ENCODE measurements at places on chromosomes 2 and 18.

DNA sequence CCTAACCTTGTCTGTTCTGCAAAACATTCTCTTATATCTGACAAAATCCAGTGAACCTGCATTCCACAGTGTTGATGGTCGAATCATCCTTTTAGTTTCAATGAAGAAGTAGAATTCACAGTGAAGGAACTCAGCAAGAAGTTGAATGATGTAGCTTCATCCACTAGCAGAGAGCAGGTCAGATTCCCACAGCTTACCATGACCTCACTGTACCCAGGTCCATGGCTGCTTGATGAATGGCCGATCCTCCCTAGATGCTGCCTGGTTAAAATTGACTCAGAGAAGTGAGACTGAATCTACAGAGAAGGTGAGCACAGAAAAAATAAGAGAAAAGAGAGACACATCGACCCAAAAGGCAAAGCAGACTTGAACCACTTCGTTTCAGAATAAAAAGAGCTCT is 906.0 kb upstream of the CHAC2 start:
- no peak for DNase-seq

- DNase-seq = peak; percentile 42
Observed at GRCh38 chr2:7203056-7203467, 285.9 kb downstream of the RNF144A start.

- no peak for DNase-seq
Observed at GRCh38 chr2:28360718-28361293, 31.9 kb upstream of the FOSL2 start.

DNA sequence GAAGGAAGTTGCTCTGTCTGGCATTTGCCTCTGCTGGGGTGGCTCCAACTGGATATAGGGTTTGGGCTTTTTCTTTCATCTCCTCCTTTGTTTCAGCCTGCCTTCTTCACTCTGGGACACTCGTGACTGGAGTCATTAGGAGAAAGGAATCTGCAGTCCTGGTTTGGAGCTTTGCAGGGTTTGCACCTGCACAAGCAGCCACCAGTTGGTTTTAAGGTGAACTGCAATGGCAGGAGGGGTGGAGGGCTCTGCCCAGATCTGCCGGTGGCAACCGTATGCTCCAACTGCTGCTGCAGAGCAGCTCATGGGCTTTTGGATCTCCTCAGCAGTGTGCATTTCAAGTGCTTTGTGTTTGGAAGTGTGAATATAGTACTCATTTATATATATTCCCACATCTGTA is 131.3 kb upstream of the MGAT5 start:
- DNase-seq = no peak

- DNase-seq = no peak
Observed at GRCh38 chr2:108923736-108924579, 65.1 kb downstream of the EDAR start.

GRCh38 chr2:241248897-241249296 is 60.4 kb downstream of the ANO7 start:
- DNase-seq = no peak

GRCh38 chr18:28175150-28175929 is 1.6 kb downstream of the CDH2 start:
- peak; percentile 20 for DNase-seq

DNA sequence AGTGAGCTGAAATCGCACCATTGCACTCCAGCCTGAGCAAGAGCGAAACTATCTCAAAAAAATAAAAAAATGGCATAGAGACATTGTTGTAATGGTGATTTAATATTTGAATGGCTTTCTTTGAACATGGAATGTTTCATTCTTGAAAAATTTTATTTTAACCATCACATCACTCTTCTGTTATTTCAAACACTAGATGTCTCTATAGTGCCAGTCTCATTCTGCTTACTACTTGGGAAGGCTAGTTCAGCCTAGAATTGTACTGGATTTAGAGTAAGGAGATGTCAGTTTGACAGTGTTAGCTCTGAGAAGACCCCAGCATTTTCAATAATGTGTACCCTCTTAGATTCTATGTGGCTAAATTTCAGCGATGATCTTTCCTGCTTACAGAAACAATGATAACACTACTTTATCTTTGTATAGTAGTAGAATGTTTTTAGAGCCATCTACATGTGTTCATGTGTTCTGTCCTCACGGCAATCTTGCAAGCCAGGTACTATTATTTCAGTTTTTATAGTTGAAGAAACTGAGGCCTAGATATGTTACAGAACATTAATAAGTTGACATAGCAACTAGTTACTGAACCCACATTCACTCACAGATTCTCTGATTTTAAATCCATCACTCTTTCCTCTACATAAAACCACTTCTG is 142.9 kb upstream of the ZSWIM2 start:
- DNase-seq = no peak

DNA sequence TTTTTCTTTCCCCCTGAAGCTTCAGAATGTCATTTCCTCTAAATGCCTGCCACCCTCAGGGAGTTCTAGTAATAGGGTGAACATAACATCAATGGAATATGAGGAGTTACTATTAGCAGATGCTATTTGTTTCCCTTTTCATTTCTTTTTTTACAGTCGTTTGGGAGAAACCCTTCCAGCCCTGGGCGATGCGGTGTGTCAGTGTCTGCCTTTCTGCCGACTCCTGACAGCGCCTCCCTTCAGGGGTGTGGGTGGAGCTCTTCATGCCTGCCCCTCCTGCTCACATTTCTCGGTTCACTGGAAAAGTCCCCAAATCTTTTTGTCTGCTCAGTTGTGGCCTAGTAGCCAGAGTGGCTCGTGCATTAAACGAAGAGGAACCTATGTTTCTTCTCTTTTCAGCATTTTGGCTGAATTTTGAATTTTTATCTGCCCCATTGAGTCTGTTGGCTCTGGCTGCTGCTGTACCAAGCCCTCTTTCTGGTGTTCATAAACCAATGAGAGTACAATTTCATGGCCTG is 72.3 kb downstream of the FMNL2 start:
- DNase-seq = peak; percentile 68

- peak; percentile 21 for DNase-seq
Observed at GRCh38 chr2:9738535-9739496, 104.5 kb upstream of the TAF1B start.

DNA sequence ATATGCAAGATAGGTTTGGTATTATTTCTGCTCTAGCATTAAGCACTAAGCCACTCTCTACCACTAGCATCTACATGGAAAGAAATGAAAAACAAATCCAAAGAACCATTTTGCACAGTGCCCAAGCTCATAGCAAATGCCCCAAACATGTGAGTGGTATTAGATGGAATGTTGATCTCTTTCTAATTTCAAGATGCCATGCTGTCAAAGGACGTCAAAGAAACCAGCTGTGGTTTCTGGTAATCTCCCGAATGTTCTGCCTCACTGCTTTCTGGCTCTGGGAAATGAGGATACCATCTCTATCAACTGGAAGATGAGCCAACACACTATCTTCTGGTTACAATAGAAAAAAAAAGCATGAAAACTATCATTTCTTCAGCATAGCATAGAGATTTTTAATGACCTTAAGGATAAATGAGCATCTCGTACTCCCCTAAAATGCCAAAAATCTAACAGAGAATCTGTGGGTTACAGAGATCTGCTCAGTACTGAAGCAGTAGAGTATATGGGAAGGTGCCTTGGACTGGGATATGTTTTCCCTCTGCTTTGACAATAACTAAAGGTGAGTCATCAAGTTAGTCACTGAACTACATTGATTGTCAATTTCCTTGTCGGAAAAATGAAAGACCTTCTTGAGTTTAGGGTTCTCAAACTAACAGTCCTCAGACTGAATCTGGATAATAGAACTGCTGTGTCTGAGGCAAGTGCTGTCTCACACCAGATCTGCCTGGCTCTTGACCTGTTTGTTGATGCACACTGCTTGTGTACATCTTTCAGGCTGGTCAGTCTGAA is 244.8 kb upstream of the NCKAP5 start:
- DNase-seq = no peak

GRCh38 chr2:105431367-105432043 is 32.7 kb upstream of the FHL2 start:
- DNase-seq = no peak

DNA sequence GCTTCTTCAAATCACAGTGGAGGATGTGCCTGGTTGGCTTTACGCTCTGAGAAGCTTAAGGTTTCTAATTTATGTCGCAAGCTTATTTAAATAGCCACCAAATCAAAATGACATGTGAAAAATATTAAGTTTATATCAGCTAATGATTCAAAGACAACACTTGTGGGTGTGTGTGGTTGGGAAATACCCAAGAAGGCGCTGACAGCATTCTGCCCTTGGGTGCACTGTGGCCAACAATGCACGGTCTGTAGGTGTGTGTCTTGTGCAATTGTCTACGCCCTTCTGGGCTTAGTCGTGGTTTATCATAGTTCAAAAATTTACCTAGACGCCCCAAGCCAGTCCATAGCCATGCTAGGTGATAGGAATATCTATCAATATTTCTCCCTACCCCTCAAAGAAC is 60.9 kb downstream of the KCTD1 start:
- peak; percentile 65 for DNase-seq

GRCh38 chr2:197893403-197894177 is 89.2 kb downstream of the PLCL1 start:
- DNase-seq = no peak

GRCh38 chr2:160156665-160157064 is 43.4 kb downstream of the ITGB6 start:
- DNase-seq = no peak

DNA sequence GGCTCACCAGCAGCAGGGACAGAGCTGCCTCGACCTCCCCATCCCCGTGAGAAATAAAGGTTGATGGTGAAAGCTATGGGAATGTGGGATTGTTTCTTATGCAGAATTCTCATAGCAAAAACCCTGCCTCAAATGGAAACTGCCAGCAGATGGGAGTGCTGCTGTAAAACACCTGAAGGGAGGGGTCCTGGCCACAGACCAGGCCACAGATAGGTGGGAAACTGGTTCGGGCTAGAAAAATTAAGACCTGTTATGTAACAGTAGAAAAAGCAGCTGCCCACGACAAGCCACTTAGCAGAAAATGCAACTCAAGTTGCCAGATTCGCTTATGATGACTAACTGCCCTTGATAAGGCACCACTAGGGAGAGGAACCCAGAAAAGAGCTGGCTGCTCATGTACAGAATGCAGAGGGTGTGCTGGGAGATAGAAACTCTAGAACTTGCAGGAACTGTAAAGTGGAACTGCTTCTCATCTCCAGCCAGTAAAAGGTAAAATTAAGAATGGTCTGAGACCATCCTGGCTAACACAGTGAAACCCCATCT is 114.5 kb upstream of the SALL3 start:
- no peak for DNase-seq

DNA sequence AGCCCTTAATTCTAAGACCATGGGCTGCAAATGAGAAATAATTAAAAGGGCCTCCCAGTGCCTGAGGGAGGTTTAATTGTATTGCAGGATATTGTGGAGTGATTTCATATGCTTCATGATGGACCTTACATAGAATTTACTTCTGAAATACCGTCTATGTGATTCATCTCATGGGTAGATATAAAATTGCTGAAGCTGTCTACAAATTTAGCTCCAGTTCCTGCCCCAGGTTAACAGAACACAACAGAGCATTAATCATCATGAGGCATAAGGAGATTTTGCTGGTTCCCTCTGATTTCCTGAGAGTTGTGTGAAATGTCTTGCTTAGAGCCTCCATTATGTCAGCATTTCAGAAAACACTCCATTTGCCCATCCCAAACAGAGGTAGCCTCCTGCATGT is 770 bp downstream of the UPP2 start:
- no peak for DNase-seq

- no peak for DNase-seq
Observed at GRCh38 chr18:74395006-74395405, 62.1 kb downstream of the DIPK1C start.

DNA sequence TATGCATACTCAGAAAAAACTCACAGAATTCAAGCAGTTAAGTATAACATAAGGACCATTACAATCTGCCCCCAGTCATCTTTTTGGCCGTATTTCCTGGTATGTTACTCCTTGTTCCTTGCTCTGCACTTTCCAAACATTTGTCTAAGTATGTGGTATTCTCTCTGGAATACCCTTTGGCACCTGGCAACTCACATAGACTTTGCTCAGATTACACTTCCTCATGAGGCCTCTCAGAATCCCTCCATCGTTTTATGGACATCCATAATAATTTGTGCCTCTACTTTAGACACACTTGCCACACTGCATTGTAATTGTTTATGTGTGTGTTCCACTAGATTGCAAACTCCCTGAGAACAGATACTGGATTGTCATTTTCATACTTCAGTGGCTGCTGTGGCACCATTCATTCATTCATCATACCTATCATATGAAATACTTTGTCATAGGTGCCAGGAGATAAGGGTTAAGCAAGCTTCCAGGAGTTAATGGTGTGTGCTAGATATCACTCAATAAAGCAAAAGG is 84.0 kb downstream of the HIBCH start:
- DNase-seq = no peak

DNA sequence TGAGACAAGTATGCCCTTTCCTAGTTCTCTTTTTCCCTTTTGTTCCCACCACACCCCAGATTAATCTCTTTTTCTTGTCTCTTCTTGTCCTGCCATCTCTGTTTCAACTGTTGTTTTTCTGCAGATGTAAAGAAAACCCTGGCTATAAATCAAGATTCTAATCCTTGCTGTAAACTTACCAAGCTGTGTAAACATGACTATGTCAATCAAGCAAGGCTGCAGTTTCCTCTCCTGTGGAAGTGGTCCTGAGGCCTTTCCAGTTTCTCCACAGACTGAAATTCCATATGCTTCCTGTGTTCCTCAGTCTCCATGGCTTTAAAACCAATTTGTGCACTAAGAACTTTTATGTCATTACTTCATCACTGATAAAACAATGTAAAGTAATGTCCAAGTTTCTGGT is 288.8 kb upstream of the PIK3C3 start:
- DNase-seq = no peak

GRCh38 chr2:226828191-226828590 is 7.7 kb upstream of the RHBDD1 start:
- DNase-seq = no peak

DNA sequence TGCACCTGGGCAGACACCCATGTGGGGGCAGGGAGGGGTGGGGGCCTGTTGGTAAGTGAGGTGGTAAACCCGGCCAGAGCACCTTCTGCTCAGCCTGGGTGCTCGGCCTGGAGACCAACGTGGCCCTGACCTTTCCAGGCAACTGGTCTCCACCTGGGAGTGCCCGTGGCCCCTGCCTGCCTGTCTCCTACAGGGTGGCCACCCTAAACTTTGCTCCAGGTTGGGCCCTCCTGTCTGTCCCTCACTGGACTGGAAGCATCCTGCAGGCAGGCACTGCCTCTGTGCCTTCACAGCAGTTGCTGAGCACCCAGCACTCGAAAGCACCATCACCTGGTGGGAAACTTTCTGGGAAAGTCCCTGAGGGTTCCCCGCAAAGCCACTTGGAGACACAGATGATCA is 171.3 kb downstream of the TWIST2 start:
- no peak for DNase-seq

DNA sequence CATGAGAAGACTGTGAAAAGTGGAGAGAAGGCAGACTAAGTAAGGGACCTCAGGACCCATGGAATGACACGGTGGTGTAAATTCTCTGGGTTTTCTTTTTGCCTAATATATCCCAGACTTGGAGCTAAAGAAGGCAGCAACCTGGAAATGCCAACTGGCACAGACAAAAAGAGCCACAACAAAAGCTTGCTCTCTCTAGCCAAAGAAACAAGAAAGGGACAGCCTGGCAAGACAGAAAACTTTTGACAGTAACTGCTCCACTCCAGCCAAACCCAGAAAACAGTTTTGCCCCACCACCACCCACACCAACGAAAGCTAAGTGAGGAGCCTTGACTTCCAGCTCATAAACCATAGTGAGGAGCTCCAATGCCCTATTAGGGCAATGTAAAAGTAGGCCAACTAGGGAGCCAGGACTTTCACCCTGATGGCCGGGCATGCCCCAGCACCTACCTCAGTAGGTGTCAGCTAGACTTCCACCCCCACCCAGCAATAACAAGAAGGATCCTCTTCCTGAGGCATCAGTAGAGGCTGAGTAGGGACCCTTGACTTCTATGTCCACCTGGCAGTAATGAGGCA is 35.5 kb downstream of the PELI1 start:
- no peak for DNase-seq
